ENCODE measurements at places on chromosomes 3 and 15.

- no peak for DNase-seq
These were observed 125.7 kb downstream of the EEFSEC start for GRCh38 chr3:128278761-128279600.

- no peak for DNase-seq
These were observed 143.5 kb downstream of the LRRK1 start for GRCh38 chr15:101062471-101063171.

DNA sequence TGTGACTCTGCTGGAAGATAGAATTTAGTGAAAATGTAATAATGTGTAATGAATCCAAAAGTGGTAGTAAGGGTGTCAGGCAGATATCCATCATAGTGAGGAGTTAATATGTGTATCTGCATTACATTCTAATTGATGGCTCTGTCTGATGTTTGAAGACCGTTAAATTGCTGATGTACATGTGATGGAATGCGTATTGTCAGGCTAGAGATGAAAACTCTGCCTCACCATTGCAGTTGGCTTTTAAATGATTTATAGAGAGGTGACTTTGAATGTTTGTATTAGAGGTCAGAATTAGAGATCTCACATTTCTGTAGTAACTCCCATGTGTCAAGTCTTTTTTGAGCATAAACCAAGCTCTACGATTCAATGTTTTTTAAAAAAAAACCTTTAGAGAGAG is 234.6 kb downstream of the NAALADL2 start:
- DNase-seq: no peak

DNA sequence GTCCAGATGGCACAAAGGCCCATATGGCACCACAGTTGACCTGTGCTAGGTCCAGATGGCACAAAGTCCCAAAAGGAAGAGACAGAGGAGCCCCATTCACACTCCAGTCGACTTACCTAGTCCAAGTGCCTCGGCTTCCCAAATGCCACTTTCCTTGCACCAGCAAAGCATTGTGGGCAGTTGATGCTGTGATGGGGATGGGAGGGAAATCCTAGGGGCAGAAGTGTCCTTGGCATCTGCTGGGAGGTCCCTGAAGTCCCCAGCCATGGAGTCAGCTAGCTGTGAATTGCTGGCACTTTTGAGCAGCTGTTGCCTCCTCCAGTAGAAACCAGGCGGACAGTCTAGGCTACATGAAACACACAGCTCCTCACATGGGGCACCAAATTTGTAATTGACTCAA is 60.3 kb upstream of the SIAH2 start:
- DNase-seq: no peak

Data from pulmonary artery endothelial cell (primary cell).